ENCODE measurements at places on chromosomes 3 and 15.

DNA sequence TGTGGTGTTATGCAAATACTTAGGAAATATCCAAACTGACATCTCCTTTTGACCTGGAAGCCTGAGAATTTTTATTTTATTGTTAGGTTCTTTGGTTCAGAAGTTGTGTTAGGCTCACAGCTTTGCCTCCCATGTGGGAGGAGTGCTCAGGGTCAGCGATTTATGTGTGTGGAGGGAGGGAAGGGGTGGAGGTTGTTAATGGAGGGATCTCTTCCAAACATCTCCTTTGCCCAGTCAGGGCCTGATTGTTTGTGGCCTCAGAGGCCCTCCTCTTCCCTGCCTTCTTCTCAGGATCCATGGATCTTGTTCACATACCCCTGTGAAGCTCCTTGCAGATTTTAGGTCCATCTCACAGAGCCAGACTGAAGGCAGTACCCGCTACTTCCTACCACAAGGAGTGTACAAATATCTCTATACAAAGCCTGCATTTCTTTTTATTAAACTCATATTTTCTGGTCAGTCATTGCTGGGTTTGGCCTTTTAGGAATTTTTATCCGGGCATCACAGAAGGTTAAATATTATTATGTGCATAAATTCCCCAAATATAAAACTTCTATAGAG lies 40.3 kb downstream of the BBX start:
- DNase-seq: no peak

DNA sequence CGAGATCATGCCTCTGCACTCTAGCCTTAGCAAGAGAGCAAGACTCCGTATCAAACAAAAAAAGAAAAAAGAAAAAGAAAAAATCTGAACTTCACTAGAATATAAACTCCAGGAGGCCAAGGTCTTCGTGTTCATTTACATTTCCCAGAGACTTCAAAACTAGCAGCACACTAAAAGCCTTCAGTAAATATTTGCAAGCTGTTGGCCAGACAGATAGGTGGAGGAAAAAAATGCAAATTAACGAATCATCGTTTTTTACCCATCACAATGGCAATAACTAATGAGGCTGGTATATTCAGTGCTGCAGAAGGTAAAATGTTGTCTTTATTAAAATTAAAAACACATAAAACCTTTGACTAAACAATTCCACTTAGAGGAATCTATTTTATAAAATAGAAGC lies 80.6 kb downstream of the CLASP2 start:
- no peak for DNase-seq

DNA sequence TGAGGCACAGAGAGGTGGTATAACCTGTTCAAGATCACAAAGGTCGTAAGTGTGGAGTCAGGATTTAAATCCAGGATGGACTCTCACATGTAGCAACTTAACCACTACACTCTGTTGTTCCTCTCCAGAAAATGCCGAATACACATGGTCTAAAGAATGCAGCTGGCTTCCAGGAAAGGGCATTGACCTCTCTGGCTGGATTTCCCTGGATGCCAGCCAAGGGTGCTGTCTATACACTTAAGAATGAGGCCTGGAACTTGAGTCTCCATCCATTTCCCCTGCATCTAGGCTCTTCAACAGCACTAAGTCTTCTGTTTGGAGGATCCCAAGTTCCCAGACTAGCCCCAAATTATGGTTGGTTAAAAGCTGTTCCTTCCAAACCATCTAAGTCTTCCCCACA lies 60.5 kb downstream of the CERS3 start:
- DNase-seq: no peak

DNA sequence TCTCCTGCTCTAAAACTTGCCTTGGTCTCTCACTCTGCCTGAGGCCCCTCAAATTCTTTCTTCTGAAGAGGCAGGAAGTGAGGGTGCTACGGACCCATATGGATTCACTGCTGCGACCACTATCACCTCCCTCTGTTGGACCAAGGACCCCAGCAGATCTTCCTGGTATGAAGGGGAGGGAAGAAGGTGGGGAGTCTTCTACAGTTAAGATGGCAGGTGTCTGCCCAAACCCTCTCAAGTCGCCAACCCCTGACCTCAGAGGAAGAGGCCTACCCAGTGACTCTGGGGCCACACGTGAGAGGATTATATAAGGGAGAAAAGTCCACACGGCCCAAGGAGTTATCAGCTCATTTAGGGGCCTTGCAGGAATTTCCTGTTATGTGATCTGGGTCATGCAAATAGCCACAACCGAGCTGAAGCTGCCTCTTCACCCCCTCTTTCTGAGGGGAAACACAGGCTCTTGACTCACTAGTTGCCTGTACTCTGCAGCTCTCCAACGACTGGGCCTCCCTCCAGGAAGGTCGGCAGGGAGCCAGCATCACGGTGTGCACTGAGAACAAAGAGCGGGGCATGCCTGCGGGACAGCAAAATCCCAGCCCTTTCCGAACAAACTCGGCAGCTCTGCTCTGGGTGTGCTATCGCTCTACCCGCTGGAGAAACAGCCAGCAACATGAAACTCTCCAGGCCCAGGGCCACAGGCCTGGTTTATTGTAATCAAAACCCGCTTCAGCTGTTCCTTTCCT lies 116.0 kb downstream of the XXYLT1 start:
- DNase-seq: no peak

DNA sequence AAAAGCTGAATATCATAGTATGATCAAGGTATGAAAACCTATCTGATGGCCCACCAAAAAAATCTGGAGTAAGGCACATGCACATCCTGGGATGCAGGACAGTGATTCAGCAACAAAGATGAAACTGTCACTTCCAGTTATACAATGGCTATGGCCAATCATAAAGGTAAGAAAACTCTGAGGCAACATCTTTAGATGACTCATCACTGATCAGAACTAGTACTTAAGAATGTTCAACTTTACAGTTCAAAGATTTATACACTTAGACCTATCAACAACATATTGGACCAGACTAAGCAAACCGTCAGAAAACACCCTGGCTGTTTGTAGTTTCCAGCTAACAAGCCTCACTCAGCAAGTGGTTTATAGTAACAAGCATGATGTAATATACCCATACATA lies 21.3 kb upstream of the PLCH1 start:
- DNase-seq: no peak

DNA sequence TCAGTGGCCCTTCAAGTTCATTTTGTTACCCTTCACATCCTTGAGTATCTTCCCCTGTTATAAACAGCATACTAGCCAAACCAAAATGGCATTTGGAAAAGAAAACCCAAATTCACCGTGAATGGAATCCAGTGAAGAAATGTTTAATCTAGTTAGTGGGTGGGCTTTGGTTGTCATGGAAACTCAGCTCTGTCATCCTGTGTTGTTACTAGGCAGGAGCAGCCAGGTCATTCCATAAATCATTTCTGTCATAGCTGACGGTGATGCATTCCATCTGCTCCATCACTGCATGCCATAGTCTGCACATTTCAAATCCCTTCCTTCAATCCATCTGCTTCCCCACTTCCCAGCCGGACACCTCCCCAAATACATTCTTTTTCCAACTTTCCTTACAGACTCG lies 140.4 kb upstream of the CGNL1 start:
- DNase-seq: no peak

DNA sequence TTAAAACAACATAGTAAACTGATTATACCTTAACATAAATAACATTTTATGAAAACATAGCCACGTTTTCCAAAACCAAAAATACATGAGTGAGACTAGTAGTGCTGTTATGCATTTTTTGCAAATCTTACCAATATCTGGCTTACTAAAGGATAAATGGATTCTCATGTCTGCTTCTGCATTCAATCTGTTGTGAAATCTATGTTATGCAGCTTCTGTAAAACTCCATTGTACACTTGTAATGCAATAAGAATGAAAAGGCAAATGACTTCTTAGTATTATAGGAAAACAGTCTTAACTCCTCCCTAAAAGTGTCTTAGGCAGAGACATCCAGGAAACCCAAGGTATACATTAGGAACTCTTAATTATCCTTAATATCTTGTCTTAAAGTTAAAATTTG lies 330.9 kb upstream of the THBS1 start:
- no peak for DNase-seq

DNA sequence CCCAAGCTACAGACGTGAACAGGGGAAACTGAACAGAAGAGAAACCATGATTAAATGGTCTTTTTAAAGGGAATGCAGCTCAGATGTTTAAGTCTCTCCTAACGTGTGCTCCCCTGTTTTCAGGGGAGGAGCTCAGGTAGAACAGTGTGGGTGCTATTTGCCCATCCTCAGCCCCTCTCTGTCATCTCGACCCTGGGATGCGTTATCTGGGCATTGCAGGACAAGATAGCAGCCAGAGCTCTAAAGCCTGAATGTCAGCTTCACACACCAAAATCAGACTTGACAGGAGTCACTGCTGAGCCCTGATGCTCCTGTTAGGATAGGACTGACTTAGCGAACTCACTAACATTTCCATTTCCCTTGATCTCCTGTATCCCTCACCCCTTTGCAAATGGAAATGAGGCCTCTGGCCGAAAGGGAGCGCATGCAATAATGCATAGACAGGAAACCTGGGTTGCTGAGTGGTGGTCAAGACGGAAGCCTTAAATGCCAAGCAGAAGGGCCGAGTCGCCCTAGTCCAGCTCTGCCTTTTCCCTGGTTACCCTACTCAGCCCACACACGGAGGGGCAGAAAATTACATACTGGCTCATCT lies 234.9 kb upstream of the TPM1 start:
- no peak for DNase-seq

DNA sequence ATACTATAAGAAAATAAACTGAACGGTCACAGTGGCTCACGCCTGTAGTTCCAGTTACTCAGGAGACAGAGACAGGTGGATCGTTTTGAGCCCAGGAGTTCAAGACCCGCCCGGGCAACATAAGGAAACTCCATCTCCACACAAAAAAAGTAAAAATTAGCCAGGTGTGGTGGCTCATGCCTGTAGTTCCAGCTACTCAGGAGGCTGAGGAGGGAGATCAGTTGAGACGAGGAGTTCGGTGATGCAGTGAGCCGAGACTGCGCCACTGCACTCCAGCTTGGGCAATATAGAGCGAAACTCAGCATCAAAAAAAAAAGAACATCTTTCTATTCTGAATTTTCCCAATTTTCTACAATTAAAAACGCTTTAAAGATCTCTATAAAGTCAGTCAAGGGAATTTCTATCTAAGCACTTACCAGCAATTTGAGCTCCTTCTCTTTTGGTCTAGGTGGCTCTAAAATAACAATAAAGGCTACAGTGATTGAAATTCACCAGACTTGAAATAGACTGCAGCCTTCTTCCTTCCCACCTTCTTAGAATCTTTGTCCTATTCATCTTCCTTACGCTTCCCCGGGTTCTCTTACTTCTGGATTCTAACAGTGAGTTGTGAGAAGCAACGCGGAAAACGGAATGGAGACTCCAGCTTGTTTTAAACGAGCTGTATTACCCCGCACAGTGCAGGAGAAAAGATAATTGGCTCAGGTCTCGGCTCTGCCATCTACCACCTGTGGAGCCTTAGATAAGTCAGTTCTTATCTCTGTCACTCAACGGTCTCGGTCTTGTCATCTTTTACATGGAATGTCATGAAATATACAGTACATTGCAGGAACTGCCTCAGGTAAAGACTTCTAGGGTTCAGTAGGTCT lies 812 bp upstream of the SEC62 start:
- no peak for DNase-seq

DNA sequence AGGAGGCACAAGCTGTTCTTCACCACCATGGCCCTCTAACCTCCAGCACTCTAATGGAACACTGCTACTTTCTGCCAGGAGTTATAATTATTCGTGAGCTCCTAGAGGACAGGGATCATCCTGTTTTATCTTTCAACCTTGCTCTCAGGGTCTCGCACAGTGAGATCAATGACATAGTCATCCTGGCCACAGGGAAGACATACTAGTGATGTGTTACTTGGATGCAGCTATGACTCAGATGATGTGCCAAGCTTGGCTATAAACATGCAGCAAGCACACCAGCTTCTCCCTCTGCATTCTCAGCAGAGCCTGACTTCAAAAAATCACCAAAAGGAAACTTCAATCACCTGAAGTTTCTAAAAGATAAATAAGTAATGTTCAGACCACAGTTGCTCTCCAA lies 203.8 kb upstream of the HES1 start:
- no peak for DNase-seq
